ENCODE measurements at places on chromosomes 5 and 9.

GRCh38 chr9:125996791-125997190 lies 249.6 kb downstream of the PBX3 start:
- DNase-seq = no peak

GRCh38 chr9:90147426-90147825 lies 495.2 kb downstream of the DIRAS2 start:
- DNase-seq = no peak

DNA sequence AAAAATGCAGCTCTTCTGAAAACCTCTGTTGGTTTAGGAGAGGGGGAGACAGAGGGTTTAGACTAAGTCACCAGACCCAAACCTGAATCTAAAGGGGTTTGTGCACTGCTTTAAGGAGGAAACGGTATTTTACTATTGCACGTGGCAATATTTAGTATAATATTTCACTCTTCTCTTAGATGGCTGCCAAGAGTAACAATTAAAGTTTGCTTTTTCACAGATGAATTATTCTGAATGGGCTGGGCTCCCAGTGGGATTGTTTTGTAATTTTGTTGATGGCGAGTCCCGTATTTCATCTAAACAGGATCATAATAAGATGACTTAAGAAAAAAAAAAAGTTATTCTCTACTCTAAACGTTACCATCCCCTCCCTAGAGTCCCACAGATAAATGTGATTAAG lies 245.4 kb downstream of the PCSK5 start:
- DNase-seq = no peak

DNA sequence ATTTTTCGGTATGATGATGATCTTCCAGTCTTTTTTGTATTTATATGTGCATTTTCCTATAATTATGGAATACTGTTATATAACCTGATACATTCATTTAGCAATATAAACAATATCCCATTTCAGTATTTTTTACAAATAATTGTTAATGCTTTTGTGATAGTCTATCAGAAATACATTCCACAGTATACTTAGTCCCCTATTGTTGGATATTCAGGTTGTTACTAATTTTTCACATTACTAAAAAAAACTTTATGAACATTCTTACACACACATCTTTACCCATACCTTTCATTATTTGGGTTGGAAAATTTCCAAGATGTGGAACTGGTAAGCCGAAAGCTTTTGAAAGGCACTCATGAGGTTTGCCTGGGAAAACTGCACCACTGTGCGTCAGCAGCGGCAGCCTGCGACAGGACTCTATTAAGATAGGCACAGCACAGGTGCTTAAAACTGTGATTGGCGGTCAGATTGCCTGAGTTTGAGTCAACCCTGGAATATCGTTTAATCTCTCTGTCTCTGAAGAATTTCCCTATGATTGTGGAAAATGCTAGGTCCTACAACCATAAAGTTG lies 147.5 kb upstream of the ERCC6L2 start:
- DNase-seq = no peak

DNA sequence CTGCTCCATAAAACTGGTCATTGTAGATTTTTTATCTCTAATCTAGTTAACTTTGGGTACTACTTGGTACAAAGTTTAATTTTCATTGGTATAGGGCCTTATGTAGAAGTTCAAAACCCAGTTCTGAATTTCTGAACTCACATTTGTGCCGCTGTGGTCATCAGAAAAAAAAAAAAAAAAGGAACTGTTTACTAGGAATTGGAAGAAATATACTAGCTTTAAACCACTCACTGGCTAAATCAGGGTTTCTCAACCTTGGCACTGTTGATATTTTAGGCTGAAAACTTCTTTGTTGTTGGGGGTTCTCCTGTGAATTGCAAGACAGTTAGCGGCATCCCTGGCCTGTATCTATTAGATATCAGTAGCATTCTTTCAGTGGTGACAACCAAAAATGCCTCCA lies 4.1 kb upstream of the ZFYVE16 start:
- DNase-seq = no peak

- DNase-seq = peak; percentile 60
Observed at GRCh38 chr9:94084314-94084713, at the start of gene PTPDC1. Gene PTPDC1 (plus strand): TSS chr9:94084464. CDS start chr9:94084531, 67 bp downstream.

GRCh38 chr9:92978345-92978875 lies 31.1 kb downstream of the FGD3 start:
- DNase-seq = no peak

DNA sequence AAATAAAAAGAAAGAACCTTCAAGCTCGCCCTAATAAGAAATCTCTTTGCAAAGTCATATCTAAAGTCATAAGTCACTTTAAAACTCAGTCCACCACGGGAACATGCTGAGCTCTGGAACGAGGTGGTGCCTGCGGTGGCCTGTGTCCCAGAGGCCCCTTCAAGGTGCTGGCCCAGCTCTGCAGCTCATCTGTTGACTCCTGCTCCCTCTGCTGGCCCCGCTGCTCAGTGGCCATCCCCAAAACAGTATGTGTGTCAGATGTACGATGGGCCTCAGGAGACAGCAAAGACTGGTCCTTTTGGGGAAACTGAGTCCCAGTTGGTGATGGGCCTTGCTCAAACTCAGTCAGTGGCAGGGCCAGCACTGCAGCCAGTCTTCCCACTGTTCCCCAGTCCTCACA lies 22.8 kb upstream of the FOXB2 start:
- DNase-seq = no peak

GRCh38 chr5:6118691-6119090 lies 259.7 kb downstream of the MED10 start:
- DNase-seq = no peak

GRCh38 chr5:51034222-51034901 lies 348.9 kb upstream of the ISL1 start:
- DNase-seq = peak; percentile 9

- no peak for DNase-seq
Observed at GRCh38 chr9:129716091-129716490, 36.8 kb downstream of the PTGES start.

DNA sequence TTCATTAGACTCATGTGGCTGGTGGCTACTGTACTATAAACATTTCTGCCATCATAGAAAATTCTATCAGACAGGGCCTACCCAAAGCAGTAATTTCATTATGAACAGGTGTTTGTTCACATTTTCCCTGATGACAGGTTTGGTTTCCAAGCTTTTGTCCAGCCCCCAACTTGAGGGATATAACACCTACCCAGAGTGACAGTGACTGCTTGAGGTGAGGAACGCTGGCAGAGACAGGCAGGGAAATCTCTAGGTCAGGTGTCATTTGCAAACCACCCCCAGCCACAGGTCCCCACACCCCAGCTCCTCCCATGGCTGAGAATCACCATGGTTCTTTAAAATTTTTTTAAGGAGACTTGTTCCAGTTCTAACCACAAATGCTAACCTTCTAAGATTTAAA lies 25.5 kb downstream of the GOLM1 start:
- no peak for DNase-seq

DNA sequence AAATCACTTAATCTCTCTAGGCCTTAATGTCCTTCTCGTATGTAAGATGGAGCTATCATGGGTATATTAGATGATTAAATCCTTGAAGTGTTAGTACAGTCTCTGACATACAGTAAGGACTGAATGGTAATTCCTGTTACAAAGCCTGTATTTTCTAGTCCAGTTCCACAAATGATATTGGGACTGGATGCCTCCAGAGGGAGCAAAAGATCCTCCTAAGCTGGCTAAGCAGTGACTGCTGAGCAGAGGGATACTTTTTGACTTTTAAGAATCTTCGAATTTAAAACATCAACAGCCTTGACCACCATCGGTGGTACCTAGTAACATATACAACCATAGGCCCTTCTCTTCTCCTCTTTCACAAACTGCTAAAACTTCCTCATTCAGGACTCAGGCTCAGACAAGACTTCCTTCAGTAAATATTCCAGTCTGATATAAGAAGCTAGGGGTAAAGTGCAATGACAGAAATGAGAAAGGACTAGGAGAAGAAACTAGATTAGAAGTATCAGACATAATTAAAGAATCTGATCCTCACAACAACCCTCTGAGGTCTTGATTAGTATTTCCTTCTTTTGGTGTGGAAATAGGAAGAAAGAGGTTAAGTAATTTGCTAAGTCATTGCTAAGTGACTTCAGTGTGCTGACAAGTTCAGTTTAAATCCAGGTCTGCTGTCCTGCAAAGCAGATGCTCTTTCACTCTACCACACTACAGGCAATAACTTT lies 13.9 kb downstream of the PTAR1 start:
- DNase-seq = no peak

GRCh38 chr5:57494104-57495098 lies 11.8 kb upstream of the ACTBL2 start:
- no peak for DNase-seq

- DNase-seq = no peak
Observed at GRCh38 chr5:129114539-129115193, 20.1 kb downstream of the ISOC1 start.

DNA sequence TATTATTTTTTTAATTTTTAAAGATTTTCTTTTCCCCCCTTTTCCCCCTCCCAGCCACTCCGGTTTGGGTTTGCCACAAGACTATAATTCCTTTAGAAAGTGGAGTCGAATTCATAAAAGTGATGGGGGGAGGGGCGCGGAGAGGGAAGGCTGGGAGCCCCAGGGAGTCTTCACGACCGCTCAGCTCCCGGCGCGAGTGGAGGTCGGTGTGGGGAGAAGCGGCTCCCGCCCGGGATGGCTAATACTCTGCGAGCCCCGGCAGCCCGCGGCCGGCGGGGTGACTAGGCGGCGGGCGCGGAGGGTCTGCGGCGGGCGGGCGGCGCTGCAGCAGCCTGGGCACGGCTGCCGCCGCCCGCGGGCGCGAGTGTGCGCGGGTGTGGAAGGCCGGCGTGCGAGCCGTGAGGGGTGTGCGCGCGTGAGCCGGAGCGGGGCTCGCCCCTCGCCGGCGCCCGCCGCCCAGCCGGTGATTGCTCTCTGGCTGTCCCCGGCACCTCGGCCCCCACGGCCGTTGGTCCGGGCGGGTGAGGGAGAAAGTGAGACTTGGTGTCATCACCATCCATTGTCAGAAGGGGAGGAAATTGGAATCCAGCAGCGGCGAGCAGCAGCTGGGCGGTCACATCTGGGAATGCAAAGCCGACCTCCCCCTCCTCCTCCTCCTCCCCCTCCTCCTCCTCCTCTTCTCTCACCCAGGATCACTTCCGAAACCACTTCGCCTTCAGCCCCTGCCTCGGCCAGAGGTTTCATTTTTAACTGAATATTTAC lies at the start of gene PARP8:
Gene PARP8, plus strand, starts transcription at position 377 of the 762 bp plus-strand sequence. CDS start 459 bp downstream, outside the sequence.
- DNase-seq = peak; percentile 34

DNA sequence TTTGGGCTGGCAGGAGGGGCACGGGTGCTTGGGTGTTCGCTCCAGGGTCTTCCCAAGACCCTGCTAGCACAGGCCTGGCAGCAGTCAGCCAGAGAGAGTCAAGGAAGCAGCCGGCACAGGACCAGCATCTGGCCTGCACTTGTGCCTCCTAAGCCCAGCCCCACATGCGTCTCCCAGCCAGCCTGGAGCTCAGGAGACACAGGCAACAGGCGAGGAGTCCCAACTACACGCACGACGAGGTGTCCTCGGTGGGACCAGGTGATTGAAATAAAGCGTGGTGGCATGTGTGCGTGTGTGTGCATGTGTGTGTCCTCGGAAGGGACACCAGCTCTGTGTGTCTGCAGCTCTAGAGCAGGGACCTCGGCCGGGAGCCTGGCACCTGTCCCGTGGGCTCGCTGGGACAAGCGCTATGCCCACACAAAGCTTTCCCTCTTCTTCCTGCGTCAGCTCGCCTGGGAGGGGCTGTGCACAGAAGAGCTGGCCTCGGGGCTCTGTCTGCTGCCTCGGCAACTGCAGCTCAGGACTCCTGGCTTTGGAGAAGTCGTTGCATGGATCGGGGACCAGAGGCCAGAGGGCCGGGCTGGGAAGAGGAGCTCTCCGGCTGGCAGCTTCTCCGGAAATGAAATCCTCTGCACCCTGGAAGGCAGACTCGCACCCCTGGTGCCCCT lies 14.7 kb upstream of the SLC9A3 start:
- DNase-seq = no peak

- DNase-seq = no peak
Observed at GRCh38 chr9:103323699-103324098, 328.6 kb downstream of the CYLC2 start.

DNA sequence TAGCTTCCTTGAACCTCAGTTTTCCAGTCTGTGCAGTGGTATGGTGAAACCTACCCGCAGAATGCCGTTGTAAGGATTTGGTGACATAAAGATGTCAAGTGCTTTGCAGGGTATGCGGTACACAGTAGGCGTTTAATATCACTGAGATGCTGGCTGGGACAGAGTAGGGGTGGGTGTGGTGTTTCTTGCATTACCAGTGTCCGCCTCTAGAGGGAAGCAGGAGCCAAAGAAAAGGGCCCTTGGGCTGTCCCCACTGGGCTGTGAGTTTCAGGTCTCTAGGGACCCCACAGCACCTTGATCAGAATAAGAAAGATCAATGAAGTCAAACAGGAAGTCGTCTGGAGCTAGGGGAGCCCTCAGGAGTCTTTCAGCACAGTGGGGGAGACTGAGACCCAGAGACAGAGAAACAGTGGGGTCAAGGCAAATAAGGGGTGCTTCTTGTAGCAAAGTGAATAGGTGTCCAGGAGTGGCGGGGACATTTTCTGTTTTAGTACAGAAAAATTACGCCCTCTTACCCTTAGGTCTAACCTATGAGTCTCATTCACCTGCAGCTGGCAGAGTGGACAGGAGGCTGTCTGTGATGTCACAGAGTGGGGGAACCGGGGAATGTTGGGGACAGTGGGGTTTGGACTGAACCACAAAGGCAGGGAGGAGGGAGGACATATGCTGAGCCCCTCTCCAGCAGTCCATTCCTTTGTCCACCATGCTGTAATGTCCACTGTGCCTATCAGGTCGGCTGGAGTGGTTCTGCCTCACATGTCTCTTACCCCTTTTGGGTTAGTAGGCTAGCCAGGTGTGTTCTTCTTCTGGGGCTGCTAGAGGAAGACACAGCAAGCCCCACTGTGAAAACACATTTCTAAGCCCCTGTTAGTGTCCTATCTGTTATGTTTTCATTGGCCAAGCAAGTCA lies 4.7 kb upstream of the TEX53 start:
- DNase-seq = peak; percentile 26

- DNase-seq = no peak
Observed at GRCh38 chr5:160036243-160036642, 27.3 kb downstream of the TTC1 start.

DNA sequence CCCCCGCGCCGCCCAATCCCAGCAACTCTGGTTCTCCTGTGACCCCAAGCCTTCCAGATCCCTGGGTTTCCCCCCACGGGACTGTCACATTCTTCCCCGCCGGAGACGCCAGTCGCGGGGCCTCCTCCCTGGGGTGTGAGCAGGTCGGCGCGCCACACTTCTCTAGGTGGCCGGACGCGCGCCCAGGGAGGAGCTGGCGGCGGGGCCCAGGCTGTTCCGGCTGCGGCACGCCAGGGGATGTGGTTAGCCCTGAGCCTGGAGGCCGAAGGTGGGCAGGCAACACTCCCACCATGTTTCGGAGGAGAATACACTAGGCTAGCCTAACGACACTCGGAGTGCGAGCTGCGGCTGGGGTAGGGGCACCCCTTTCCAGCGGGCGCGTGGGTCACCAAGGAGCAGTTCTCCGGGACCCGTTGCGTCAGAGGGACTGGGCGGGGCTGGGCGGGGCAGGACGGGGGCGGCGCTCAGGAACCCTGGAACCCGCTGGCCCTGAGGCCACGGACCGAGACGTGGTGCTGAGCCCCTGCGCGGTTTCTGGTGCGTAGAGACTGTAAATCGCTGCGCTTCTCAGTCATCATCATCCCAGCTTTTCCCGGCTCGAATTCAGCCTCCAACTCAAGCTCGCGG lies at the start of gene SLC27A6:
Gene SLC27A6, plus strand, starts transcription at position 478 of the 627 bp plus-strand sequence. CDS start 650 bp downstream, outside the sequence.
- DNase-seq = no peak

- DNase-seq = peak; percentile 46
Observed at GRCh38 chr5:83474161-83474796, 2.7 kb downstream of the VCAN start.

- DNase-seq = no peak
Observed at GRCh38 chr5:6274846-6275543, 103.4 kb downstream of the MED10 start.

All from NCI-H2029 (cell line).